ENCODE measurements at places on chromosomes 1 and 21.

DNA sequence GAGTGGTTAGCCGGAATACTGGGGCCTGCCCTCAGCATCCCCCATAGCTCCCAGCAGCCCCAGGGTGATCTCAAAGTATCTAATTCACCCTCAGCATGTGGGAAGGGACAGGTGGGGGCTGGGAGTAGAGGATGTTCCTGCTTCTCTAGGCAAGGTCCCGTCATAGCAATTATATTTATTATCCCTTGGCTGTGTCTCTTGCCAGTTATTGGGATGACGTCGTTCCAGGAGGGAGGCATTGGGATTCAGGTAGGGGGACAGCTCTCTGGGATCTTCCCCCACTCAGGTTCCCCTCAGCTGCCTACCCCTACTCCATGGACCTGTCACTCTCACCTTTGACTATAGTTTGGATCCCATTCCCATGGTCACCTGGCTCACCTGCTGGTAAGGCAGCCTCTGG, 11.9 kb upstream of the PEAR1 start:
- no peak for DNase-seq

- DNase-seq = no peak
These were observed 164.6 kb upstream of the GJB5 start for GRCh38 chr1:34590211-34590623.

- no peak for DNase-seq
These were observed 167.1 kb downstream of the DHRS3 start for GRCh38 chr1:12450756-12451559.

DNA sequence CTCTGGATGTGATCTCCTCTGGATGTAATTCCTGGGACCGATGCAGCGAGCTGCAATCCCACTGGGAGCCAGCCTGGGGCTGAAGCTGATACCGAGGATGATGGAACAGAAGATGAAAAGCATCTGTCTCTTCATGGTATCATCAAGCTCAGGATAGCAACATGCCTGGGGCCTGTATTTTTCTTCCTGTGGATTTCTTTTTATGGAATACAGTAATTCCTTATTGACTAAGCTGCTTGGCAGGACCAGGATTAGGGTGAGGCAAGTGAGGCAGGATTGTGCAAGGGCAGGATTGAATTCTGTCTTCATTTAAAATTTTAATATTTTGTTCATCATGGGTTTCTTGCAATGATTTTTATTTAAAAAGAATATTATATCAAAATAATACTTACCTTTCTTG, 86.6 kb downstream of the SLC25A24 start:
- no peak for DNase-seq

- no peak for DNase-seq
These were observed 53.8 kb downstream of the LYPLAL1 start for GRCh38 chr1:219227360-219228057.

DNA sequence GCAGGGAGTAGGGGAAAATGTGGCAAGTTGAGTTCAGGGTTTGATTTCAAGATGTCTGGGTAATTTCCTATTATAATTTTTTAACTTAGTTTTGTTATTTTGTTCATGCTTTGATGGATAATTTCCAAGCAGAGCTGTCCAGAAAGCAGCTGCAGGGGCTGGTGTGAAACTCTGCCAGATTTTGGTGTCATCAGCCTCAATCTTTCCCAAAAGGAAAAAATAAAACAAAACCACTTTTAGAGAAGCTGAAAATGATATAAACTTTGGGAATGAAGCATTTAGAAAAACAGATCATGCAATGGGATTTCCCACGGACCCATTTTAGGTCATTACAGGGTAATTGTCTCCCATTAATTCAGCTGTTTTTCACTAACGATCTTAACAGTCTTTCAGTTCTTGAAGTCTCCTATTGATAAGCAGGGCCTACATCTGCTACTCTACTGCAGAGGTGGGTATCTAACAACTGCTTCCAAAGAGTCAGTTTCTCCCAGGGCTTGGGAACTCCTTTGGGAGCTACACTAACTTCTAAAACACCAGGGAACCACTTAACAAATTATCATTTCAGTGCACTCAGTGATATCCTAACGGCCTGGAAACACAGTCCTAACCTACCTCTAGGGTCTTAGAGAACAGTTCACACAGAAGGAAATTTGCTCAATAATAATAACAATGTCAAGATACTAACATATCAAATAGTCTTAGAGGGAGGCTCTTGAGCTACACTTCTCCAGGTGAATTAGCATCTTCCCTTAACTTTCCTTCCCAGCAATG, 12.3 kb downstream of the ZNF436 start:
- no peak for DNase-seq

- DNase-seq = no peak
These were observed 1.6 kb upstream of the LY9 start for GRCh38 chr1:160794376-160794775.

GRCh38 chr21:35484851-35485250, 435.7 kb upstream of the RUNX1 start:
- DNase-seq = no peak

- no peak for DNase-seq
These were observed 222.9 kb upstream of the CSF3R start for GRCh38 chr1:36705629-36706028.

DNA sequence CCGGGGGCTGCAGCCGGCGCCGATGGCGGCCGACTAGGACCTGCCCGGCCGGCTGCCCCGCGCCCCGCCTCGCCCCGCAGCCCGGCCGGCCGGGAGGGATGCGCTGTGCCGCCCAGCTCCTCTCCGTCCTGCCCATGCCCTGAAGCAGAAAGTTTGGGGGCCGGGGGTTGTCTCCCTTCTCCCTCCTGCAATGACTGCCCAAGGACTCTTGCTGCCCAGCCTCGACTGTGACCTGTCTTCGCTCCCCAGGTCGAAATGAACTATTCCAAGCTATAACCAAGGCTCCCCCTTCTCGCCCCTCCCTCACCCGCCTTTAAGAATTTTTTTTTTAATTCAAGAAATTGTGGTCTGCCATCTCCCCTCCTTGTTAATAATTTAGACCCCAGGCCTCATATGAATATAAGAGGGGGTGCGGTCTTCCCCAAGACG, 361 bp downstream of the TMCC2 start:
- no peak for DNase-seq

GRCh38 chr1:200448034-200448762, 38.4 kb upstream of the ZNF281 start:
- DNase-seq = no peak

GRCh38 chr1:34188985-34189384, 12.3 kb downstream of the C1orf94 start:
- no peak for DNase-seq

DNA sequence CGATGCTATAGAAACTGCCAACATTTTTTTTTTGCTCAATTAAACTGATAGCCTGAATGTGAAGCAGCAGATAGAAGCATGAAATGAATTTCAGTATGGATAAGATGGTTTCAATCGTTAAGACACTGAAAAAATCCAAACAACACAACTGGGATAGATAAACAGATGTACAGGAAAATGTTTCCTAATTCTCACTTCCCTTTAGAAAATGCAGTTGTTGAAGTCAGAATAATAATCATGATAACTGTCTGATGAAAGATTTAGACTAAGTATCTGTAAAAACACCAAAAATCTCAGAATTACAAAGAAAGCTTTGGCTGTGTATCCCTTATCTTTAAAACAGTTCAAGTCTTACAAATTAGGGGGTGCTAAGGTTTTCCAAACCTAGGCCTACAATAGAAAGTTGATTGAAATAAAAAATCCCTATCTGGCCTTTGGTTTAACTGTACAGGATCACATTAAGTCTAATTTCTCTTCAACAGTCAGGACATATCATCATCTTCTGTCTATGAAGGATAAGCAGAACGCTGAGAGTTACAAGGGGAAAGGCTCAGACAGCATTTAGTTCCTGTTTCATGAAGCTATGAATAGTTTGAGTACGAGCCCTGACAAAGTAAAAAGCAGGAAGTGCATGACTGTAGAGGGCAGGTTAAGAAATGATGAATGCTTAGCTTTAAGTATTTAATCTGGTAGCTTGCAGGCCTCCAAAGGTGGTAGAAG, 203.2 kb downstream of the APP start:
- no peak for DNase-seq

DNA sequence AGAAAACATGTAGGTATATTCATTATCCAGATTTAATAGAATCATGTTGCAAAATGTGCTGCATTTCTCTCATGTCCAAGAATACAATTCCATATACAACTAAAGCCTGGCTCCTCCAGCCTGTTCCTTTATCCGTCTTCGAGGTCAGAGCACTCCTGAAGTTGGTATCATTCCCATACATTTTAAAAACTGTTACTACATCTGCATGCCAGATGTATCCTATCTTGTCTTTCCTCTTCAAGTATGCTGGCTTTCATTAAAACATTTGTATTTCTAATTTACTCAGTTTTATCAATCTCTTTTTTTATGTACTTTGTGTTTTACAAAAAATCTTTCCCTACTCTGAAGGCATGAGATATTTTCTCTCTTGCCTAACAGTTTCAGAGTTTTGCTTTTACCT, 536.6 kb upstream of the USP24 start:
- DNase-seq = no peak

DNA sequence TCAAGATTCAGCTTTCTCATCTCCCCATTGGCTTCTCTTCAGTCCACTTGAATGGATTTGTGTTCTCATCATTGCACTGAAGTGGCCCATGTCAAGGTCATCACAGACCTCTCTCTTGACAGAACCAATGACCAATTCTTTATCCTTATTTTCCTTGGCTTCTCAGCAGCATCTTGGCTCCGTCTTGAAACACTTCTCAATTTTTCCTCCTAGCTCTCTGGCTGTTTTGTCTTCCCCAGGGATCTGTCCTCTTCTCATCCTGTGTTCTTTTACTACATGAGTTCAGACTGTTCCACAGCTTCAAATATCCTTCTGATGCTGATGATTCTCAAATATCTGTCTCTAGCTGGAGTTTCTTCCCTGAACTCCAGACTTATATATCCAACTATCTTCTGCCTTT, 78.6 kb downstream of the COLGALT2 start:
- no peak for DNase-seq

DNA sequence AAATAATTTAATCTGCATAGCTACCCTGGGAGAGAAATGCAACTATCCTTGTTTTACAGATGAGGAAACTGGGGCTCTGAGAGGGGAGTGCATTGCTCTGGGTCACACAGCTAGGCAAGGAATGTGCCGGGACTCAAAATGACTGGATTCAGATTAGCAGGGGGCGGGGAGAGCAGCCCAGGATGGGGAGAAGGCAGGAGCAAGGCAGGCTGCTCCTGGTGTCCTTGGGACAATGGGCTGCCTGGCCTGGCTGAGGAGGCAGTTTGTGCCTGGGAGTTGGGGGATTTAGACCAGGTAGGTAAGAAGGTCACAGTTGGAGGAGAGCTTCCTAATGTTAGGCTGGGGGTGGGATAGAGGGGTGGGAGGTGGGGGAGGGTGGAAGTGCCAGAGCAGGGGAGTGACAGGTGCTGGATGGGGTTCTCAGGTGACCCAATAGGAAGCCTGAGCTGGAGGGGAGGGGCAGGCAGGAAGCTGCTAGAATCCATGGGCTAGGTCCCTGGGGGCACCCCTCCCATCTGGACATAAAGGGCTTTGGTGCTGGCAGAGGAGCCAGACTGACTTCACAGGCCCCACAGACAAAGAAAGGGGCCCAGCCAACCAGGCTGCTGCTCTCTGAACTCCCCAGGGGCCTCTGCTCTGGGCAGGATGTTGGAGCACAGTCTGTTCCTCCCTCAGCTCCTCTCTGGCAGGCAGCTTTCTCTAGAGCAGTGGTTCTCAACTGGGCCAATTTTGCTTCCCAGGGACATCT, 29.0 kb downstream of the TRIM62 start:
- DNase-seq = no peak

DNA sequence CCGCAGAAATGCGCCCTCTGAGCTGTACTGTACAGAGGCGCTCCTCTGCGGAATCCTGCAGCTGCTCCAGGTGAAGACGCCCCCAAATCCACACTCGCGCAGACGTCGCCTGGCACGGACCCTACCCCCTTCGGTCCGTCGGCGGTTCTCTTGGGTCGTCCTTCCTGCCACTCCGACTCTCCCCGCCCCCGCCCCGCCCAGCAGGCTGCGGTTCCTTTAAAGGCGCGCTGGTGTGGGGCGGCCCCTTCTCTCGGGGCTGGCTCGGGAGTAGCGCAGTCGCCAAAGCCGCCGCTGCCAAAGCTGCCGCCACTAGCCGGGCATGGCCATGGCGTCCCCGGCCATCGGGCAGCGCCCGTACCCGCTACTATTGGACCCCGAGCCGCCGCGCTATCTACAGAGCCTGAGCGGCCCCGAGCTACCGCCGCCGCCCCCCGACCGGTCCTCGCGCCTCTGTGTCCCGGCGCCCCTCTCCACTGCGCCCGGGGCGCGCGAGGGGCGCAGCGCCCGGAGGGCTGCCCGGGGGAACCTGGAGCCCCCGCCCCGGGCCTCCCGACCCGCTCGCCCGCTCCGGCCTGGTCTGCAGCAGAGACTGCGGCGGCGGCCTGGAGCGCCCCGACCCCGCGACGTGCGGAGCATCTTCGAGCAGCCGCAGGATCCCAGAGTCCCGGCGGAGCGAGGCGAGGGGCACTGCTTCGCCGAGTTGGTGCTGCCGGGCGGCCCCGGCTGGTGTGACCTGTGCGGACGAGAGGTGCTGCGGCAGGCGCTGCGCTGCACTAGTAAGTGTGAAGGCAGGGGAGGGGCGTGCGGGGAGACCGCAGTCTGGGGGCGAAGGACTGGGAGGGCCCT, at the start of gene RASSF5:
Gene RASSF5, plus strand, starts transcription at position 248 of the 846 bp plus-strand sequence. Its CDS starts 72 bp downstream, at position 320.
- peak; percentile 73 for DNase-seq

DNA sequence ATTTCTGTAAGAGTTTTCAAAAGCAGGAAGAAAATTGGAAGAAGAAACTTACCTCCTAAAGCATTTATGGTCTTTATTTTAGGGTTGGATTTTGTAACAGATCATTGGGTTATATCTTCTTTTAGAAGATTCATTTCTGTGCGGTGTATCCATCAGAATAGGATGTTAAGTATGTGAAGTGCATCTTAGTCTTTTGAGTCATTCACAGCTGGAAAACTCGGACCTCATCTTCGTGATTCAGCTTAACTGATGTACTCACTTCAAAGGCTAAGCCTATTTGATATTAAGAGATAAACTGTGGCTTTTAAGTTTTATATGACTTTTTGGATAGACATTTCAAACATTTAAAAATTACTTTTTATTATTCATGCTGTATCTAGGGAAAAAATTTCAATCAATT, 56.3 kb downstream of the GIPC2 start:
- no peak for DNase-seq

GRCh38 chr1:26921126-26921539, 410 bp upstream of the NUDC start:
- DNase-seq = no peak

DNA sequence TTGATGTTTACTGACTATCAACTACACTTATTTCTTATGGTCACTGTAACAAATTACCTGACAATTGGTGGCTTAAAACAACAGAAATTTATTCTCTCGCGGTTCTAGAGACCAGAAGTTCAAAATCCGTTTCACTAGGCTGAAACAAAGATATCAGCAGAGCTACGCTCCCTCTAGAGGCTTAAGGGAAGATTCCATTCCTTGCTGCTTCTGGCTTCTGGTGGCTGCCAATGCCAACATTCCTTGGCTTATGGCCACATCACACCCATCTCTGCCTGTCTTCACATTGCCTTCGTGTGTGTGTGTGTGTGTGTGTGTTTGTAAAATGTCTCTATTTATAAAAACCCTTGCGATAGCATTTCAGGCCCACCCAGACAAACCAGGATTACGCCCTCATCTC, 66.4 kb downstream of the LMX1A start:
- no peak for DNase-seq

GRCh38 chr1:176448340-176448739, 14.6 kb upstream of the PAPPA2 start:
- no peak for DNase-seq
